ENCODE measurements at places on chromosomes 5 and 9.

DNA sequence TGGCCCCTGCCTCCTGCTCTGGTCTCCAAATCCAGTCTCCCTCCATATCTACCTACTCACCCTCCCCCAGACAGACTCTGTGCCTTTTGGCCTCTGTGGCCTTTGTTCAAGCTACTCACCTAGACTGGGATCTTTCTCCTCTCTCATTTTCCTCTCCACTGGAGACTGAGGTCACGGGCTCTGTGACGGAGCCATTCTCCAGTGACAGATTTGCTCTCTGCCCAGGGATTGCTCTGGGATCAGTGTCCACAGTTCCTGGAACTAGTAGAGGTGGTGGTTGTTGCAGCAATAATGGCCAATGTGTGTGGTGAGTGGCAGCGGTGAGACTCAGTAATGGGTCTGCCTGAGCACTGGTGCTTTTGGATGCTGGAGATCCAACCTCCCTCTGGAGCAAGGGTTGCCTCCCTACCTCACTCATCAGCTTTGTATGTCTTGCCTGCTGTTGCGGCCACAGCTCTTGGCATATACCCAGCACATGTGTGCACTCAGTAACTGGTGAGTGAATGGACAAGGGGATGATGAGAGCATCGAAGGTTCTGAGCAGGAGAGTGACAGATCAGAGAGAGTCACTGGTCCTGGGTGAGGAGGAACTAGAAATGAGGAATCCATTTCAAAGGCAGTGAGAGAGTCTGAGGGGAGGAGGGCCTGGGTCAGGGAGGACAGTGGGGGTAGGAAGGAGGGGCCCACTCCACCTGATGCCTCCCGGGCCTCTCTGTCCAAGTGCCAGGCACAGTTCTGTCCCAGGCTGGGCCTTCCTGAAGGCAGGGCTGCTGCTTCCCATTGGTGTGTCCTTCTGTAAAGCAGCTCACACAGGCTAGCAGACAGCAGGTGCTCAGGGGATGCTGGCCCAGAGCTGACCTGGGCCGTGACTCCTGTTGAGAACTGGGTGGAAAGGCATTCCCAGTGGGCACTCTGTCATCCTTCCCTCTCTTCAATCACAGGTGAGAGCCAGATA lies 96.5 kb upstream of the PITX1 start:
- no peak for DNase-seq

GRCh38 chr9:131100445-131100844 lies 4.1 kb downstream of the AIF1L start:
- no peak for DNase-seq

GRCh38 chr5:82635561-82636288 lies 357.6 kb upstream of the RPS23 start:
- no peak for DNase-seq

DNA sequence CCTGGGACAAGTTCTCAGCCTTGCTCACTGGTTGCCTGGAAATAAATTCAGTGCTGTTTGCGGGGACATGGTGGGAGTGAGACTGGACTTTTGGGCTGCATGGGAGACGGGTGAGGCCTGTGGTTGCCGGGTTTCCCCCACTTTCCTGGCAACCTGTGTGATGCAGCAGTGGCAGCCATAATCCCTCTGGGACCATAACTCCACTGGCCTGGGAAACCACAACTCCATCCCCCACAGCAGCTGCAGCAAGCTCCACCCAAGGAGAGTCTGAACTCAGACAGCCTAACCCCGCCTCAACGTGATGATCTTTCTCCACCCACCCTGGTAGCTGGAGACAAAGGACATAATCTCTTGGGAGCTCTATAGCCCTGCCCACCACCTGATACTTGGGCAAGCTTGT lies 349.9 kb downstream of the PIK3R1 start:
- no peak for DNase-seq

- peak; percentile 94 for DNase-seq
Measured at GRCh38 chr9:134413890-134414623, 87.8 kb downstream of the RXRA start.

GRCh38 chr9:122377241-122378164 lies 6.7 kb downstream of the PTGS1 start:
- no peak for DNase-seq

DNA sequence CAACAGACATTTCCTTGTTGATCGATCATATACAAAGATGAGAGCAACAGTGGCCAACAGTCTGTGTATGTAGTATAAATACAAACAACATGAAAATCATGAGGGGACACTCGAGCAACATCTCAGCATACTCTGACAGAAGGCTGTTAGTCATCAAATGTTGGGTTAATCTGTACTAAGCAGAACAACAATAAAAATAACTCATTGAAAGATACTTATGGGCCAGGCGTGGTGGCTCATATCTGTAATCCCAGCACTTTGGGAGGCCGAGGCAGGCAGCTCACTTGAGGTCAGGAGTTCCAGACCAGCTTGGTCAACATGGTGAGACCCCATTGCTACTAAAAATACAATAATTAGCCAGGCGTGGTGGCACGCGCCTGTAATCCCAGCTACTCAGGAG lies 67.3 kb downstream of the SCAI start:
- DNase-seq = no peak

GRCh38 chr9:8254541-8254940 lies 455.0 kb upstream of the DMAC1 start:
- no peak for DNase-seq

GRCh38 chr5:134911285-134912206 lies 6.6 kb downstream of the PCBD2 start:
- no peak for DNase-seq

- no peak for DNase-seq
Measured at GRCh38 chr5:5181650-5182324, 41.7 kb downstream of the ADAMTS16 start.

DNA sequence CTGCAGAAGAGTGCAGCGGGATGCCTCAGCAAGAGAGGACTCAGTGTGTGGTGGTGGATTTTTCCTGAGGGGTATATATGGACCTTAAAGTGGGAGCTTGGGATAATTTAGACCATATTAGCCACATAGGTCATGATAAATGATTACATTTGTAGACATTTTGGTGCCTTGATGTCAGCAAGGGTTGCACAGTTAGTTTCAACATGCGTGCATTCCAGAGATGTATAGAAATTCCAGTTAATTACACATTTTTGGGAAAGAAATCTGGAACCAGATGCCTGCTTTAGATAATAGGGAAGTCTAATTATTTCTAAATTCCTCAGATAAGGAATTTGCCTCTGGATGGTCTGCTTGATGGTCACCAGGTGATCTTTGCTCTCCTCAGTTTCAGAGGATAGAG lies 440.6 kb upstream of the PAPPA start:
- DNase-seq = no peak

GRCh38 chr9:130870491-130871381 lies 25.9 kb downstream of the QRFP start:
- DNase-seq = no peak

- no peak for DNase-seq
Measured at GRCh38 chr5:67941614-67942401, 273.7 kb upstream of the PIK3R1 start.

DNA sequence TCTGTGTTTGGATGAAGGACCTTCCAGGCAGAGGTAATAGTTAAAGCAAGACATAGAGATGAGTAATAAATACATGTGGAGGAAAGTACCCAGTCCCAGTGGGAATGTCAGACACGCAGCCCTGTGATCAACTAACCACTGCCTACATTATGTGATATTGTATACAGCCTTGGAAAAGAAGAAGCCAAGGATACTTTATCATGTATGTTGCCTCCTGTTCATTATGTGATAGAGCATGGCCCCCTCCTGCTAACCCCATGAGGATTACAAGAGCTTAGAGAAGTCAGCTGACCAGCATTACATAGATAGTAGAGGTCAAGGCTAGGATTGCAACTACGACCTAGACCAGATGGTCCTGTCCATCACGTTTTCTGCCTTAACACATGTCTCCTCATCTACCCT lies 497.0 kb upstream of the TNC start:
- no peak for DNase-seq

GRCh38 chr5:94776167-94776566 lies 157.7 kb downstream of the SLF1 start:
- DNase-seq = no peak

DNA sequence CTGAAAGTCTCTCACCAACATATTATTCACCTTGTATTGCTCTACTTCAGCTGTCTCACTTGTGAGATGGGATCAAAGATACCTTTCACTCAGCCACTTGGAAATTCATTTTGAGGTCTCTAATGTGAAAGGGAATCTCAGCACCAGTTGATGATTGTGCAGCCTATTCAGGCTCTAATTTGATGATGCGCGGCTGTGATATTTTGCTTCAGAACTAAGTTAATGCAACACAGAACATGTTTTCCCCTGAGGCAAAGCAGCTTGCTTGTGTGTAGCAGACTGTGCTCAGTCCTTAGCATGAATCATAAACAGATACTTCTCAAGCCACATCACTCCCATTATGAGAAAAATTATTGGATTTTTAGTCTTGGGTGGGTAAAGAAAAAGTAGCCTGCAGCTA lies 378.8 kb downstream of the OSTF1 start:
- DNase-seq = no peak

- no peak for DNase-seq
Measured at GRCh38 chr9:72203205-72203803, 54.1 kb downstream of the GDA start.

GRCh38 chr9:135103931-135104639 lies 16.6 kb downstream of the OLFM1 start:
- no peak for DNase-seq

DNA sequence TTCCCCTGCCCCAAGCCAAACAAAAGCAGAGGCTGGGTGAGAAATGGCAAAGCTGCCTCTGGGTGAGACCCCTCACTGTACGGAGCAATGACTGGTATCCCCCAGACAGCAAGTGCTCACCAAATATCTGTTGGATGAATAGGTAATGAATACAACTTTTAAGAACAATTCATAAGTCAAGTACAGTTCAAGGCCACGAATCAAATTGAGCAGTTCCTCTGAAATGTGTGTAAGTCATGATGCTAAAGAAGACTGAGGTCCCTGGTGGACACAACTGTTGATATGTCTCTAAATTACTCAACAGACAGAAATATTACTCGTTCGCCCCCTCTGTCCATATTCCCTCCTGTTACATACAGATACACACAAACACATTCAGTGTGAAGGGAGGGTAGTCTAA lies 160.7 kb downstream of the GLIS3 start:
- DNase-seq = no peak

- no peak for DNase-seq
Measured at GRCh38 chr5:54616031-54616430, 98.5 kb downstream of the SNX18 start.

GRCh38 chr9:107112707-107113243 lies 170.3 kb upstream of the RAD23B start:
- no peak for DNase-seq

GRCh38 chr5:102921341-102922044 lies 166.4 kb downstream of the PAM start:
- no peak for DNase-seq

- peak; percentile 67 for DNase-seq
Measured at GRCh38 chr9:114276908-114277821, 45.7 kb upstream of the ORM1 start.

GRCh38 chr5:140084541-140084940 lies 29.4 kb upstream of the PURA start:
- DNase-seq = no peak

- peak; percentile 34 for DNase-seq
Measured at GRCh38 chr9:134634667-134635230, 6.9 kb upstream of the COL5A1 start.

DNA sequence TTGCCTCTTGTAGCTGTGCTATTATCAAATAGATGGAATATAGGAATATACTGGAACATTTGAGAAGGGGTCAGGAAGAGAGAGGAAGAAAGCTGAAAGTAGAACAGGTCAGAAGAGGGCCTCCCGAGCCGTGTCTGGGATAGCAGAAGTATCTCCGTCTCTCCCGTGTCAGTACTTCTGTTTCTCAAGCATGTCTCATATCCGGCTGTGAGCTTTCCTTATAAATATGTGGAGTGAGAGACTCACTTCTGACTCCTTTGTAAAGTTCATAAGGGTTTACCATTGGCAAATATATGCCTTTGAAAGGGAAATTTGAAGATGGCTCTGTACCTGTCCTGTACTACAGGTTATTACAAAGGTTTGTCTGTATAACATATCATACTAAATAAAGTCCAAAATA lies 50.3 kb downstream of the MOCS2 start:
- DNase-seq = no peak

- DNase-seq = no peak
Measured at GRCh38 chr5:54317511-54318260, 7.3 kb upstream of the ARL15 start.

GRCh38 chr5:118700510-118700909 lies 287.8 kb downstream of the DTWD2 start:
- DNase-seq = no peak
